ENCODE measurements at places on chromosomes 16 and 17. TPM values are rescaled to one million over a fixed set of nuclear protein-coding genes. Genes with fewer than 3 reads are reported as not detected.

OSGIN1 gene
- 1.2 TPM for total RNA-seq

TMEM114 gene
- not detected for total RNA-seq

NPEPPS gene
- 118 TPM for total RNA-seq

FBXW10B gene
- total RNA-seq: 0.89 TPM

GOSR2 gene
- 89.9 TPM for total RNA-seq

PLLP gene
- 1.6 TPM for total RNA-seq

GDPD3 gene
- total RNA-seq: 31.5 TPM

MYH2 gene
- not detected for total RNA-seq

CLDN6 gene
- not detected for total RNA-seq

CDH1 gene
- 0.20 TPM for total RNA-seq

C16orf90 gene
- not detected for total RNA-seq

GGT6 gene
- total RNA-seq: not detected

WFDC1 gene
- not detected for total RNA-seq

SDR42E2 gene
- 0.55 TPM for total RNA-seq

C16orf74 gene
- 13.6 TPM for total RNA-seq

IL34 gene
- total RNA-seq: not detected

SEPTIN1 gene
- total RNA-seq: 206 TPM

NPIPA3 gene
- 2.5 TPM for total RNA-seq

APOH gene
- not detected for total RNA-seq

SPNS3 gene
- 2.0 TPM for total RNA-seq

DPEP2 gene
- total RNA-seq: 119 TPM

EFNB3 gene
- total RNA-seq: 0.11 TPM

ADAD2 gene
- total RNA-seq: not detected

TRIM72 gene
- not detected for total RNA-seq

C17orf67 gene
- total RNA-seq: 11.2 TPM

HCRT gene
- not detected for total RNA-seq

MEFV gene
- 0.35 TPM for total RNA-seq

PPP1R27 gene
- not detected for total RNA-seq

PFN1 gene
- 585 TPM for total RNA-seq

RAMP2 gene
- not detected for total RNA-seq

MT1F gene
- total RNA-seq: 12.9 TPM

PGP gene
- 27.3 TPM for total RNA-seq

KRT36 gene
- not detected for total RNA-seq

SLC47A1 gene
- total RNA-seq: 0.25 TPM

CSHL1 gene
- total RNA-seq: not detected

NXPH3 gene
- total RNA-seq: not detected

KRTAP4-1 gene
- total RNA-seq: not detected

EXOC3L1 gene
- not detected for total RNA-seq

CYB5D1 gene
- total RNA-seq: 8.7 TPM

PCTP gene
- 3.3 TPM for total RNA-seq

VMO1 gene
- total RNA-seq: not detected

CRYBA1 gene
- not detected for total RNA-seq

OTOP3 gene
- not detected for total RNA-seq

CLEC18A gene
- 7.5 TPM for total RNA-seq

NRN1L gene
- total RNA-seq: 5.9 TPM

NGFR gene
- total RNA-seq: 0.47 TPM

HOXB6 gene
- total RNA-seq: 0.38 TPM

CLEC10A gene
- total RNA-seq: 1.4 TPM

MPDU1 gene
- 23.8 TPM for total RNA-seq

KRT23 gene
- total RNA-seq: not detected

Data from CD4-positive, alpha-beta memory T cell (primary cell).